ENCODE measurements at places on chromosomes 12 and 14.
A peak's percentile ranks its signal among the peaks of the same experiment; 100 is the strongest.

GRCh38 chr14:106286697-106287290 is 760.4 kb downstream of the TMEM121 start:
- DNase-seq, result no peak

DNA sequence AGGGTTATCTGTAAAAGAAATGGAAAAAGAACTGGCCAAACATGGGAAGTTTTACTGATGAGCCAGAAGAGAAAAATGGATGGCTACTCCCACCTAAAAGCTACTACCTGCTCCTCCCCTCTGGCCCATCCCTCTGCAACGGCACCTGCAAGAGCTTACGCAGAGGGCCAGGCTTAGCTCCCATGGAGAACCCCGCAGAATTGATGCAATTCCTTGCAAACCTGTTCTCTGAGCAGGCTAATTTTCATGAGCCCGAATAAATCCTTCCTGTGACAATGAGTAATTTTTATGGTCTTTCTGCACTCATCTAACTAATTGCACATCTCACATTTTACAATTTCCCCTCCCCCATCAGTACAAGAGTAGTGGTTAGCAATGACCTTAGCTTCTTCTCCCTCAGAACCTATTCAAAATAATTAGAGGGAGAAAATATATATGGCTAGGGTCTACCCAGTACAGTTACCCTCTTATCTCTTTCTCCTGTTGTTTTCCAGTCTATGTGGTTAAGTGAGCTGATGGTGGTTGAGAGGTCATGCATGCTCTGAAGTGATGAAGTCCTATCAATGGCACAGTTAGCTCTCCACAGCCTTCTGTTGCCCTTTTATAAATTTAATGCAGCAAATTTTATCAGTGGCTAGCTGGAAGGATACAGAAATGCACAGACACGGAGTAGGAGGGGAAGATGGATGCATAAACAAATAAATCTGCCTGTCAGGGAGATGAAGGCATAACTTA is 67.7 kb upstream of the NTF3 start:
- no peak for DNase-seq

DNA sequence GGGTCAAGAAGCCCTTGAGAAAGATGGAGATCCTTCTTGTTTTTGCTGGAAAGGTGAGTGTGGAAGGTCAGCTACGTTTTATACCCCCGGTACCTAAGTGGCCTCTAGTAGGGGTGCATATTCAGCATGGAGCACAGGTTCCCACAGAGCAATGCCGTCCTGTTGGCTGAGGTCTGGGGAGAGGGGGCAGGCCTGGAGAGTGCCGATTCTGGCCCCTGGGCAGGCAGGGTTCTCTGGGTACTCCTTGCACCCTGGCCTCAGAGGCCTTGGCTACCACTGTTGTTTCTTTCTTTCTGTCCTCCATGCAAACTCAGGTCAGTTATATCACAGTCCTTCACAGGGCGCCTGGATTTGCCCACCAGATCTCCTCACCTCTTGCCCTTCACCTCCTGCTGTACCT is 8.5 kb downstream of the RBP5 start:
- DNase-seq, result no peak

- no peak for DNase-seq
Measured at GRCh38 chr12:109439181-109439580, 37.9 kb downstream of the KCTD10 start.

GRCh38 chr12:62331306-62331705 is 71.1 kb downstream of the USP15 start:
- no peak for DNase-seq

DNA sequence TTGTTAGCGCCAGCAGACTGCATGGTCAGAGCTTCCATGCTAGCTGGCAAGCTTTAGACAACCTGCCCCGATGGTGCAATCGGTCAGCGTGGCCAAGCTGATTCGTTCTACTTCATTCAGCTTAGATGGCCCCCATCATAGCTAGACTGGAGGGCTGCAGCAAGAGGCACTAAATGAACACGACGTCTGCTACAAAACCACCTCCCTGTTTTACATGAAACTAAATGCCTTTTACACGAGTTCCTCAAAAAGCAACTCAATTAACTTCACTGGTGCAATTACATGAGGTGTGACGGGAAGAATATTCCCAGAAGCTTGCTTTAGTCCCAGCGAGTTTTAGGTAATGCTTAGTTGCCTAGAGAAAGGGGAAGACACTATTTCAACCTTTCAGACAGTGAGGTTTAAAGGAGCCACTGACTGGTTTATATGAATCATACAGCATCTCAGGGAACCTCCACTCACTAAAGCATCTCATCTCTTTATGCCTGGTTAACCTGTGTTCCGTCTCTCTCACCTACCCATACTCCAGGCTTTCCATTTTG is 8.4 kb downstream of the NIN start:
- DNase-seq, result no peak

GRCh38 chr14:69796797-69797500 is at the start of gene SLC10A1:
TSS of gene SLC10A1 (minus strand) at chr14:69797241. CDS start at chr14:69797155, 86 bp downstream.
- no peak for DNase-seq

- no peak for DNase-seq
Measured at GRCh38 chr14:29111554-29111953, 345.0 kb downstream of the FOXG1 start.

GRCh38 chr14:63727231-63727735 is 582 bp downstream of the SGPP1 start:
- peak; percentile 87 for DNase-seq

DNA sequence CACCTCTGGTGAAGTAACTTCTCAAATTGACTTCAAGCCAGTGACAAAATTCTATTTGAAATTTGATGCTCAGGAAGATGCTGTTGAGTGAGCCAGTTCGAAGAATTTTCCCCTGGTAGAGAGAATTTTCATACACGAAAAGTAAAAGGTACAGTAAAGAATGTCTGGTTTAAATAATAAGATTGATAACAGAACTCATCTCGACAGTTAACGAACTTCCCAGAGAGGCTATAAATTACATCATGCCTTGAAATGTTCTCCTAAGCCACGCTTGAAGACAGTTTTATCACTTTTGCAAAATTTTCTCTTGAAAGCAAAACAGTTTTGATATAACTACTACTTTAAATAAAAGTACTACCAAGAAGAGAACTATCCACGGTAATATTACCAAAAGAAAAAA is 14.4 kb upstream of the OR11G2 start:
- DNase-seq, result no peak

DNA sequence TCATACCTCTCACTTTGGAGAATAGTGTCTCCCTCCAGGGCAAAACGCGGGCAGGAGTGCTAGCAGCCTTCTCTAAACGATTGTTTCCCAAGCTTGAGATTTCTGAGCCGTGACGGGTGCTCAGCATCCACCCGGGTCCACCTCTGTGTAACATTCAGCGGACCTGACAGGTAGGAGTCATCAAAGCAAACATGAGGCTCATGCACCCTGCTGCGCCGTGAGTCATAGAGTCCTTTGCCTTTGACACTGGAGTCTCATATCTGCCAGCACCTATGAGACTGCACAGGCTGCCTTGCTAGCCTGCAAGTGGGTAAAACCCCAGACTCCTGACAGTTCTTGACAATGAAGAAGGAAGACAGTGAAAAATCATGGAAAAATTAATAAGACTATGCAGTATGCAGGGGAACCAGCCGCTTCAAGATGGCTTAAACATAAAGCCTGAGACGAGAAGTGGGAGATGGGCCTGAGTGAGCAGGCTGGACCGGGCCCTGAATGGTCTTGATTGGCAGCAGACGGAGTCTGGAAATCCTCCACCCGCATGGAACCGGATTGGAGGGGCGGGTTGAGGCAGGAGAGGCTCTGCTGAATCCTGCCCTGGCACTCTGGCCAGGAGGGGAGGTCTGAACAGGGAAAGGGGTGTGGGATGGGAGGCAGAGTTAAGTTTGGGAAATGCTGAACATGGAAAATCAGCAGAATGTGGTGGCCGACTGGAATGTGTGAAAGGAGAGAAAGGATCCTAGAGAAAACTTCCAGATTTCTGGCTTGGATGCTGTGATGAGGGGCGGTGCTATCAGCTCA is 54.2 kb downstream of the LGMN start:
- no peak for DNase-seq

DNA sequence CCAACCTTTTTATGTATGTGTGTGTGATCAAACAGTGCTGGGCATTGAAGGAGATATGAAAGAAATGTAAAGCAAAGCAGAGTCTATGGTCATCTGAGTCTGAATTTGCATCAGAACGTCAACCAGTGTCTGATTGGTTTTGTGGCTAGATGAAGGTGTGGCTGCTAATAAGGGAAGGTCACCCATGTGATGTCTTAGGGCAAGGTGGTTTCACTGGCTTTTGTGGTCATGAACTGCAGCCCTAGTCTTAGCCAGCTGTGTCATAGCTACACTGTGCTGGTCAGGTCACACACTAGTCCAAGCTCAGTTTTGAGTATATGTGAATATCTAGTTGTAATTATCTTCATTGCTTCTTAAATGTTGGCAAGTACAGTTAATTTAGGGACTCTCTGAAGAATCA is 105.8 kb downstream of the TGFB3 start:
- no peak for DNase-seq

- DNase-seq, result no peak
Measured at GRCh38 chr14:87148655-87149054, 844.3 kb downstream of the GALC start.

DNA sequence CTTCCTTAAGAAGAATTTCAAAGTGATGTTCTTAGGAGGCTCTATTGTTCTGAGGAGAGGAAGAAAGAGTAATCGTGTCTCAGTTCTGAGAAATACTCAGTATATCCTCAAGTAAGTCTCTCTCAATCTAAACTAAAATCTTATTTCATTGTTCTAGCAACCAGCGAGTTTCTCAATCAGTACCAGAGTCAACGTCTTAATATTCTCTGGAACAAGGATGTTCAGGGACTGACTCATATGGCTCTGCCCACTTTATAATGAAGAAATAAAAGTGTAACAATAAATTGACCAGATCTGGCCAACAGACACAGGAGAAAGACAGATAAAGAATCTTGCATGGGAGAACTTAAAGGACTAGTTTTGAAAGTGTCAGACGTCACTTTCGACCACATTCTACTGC is 469.8 kb upstream of the FLRT2 start:
- no peak for DNase-seq

DNA sequence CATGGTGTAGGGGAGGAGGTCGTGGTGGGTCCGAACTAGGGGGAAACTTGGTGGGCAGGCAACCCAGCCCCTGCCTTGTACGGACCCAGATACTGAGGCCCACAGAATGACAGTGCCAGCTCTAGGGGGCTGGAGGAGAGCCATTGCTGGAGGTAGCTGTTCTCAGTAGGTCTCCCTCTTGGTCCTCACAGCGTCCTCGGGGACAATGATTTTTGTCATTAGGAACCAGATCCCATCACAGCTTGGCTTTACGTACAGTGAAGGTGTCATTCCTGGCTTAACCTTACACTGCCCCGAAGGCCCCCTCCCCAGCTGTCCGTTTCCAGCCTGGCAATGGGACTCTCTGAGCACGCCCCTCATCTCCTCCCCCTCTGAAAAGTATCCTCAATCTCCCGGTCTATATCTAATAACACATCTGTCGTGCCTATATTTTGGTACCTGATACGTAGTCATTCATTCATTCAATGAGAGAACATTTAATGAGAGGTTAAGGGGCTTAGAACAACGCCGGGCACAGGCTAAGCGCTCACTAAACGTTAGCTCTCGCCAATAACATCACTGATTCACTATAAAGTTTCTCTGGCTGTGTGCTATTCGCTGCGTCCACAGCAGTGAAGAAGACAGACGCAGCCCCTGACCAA is 597 bp upstream of the DYNC1H1 start:
- no peak for DNase-seq

DNA sequence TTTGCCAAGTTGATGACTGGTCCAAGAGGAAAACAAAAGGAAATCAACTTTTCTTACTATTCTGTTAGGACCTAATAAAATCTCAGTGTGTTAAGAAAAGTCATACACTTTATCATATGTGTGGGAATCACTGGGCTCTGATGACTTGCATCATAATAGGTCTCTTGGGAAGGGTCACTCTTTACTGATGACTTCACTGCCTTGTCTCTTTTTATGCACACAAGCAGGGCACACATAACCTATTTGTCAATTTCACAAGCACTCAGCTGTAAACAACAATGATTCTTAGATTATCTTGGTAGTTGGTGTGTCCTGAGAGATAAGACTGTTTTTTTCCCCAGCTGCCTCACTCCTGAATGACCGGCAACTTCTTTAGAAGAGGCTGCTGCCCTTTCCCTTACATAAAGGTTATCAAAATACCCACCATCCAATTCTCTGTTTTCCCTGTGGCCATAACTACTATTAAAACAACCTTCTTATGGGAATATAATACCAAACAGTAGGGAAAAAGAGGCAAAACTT is 50.9 kb upstream of the INSM2 start:
- DNase-seq, result no peak

DNA sequence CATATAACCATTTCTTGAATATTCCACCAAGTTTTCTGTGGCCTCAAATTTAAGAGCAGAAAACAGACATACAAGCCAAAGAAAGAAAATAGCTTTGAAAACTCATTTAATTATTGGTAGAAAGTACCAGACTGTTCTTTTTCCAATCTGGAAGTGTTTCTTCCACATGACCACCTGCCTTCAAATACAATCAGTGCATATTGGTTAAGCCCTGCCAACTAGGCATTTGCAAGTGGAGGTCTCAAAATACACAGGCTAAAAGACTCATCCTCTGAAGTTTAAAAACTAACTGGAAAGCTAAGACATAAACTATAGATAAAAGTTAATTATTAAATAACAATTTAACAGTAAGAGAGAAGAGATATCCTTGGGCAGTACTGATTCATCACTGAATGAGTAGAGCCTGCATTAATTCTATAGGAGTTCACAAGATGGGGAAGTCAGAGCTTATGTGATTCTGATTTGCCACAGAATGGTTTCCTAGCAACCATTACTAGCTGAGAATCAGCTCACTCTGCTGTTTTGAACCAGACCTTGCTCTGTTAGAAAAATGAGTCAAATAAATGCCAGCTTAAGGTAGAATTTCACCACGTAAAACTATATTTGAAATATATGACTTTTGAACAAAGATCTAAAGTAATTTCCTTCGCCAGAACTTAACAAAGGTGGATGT is 433.8 kb downstream of the FUT8 start:
- DNase-seq, result no peak

GRCh38 chr12:56317675-56318074 is 1.9 kb upstream of the CNPY2 start:
- no peak for DNase-seq
